Foreskin keratinocyte (primary cell): ENCODE measurements at places on chromosomes 13 and 19. TPM values are rescaled to one million over a fixed set of nuclear protein-coding genes. Genes with fewer than 3 reads are reported as not detected.

The DACT3 gene
- 0.04 TPM in 1 of 2 replicates, not detected in the other for total RNA-seq

The AMER2 gene
- not detected in 2 replicates for total RNA-seq

The DACH1 gene
- not detected in 2 replicates for total RNA-seq

The EPSTI1 gene
- total RNA-seq, result 16.0 and 26.2 TPM in 2 replicates

The THSD8 gene
- 9.3 and 14.7 TPM in 2 replicates for total RNA-seq

The ZNF296 gene
- total RNA-seq, result 2.5 TPM in 2 replicates

The ZNF571 gene
- 1.8 and 1.9 TPM in 2 replicates for total RNA-seq

The PRKCG gene
- total RNA-seq, result 0.07 TPM in 1 of 2 replicates, not detected in the other

The CYP2A6 gene
- not detected in 2 replicates for total RNA-seq

The CCDC70 gene
- total RNA-seq, result not detected in 2 replicates

The RAB3A gene
- 0.68 and 0.85 TPM in 2 replicates for total RNA-seq

The VSIG10L gene
- total RNA-seq, result 0.82 and 0.99 TPM in 2 replicates

The MRPL57 gene
- total RNA-seq, result 18.7 and 21.8 TPM in 2 replicates

The ZNF8 gene
- total RNA-seq, result 4.8 and 5.2 TPM in 2 replicates

The PNMA8A gene
- 1.4 TPM in 2 replicates for total RNA-seq

The LIM2 gene
- not detected in 2 replicates for total RNA-seq

The OR10H1 gene
- not detected in 2 replicates for total RNA-seq
